Substantia nigra (tissue), 51 donors: ENCODE measurements at places on chromosomes 12 and 14.

- no peak for DNase-seq
These were observed 3.6 kb downstream of the FGD4 start for GRCh38 chr12:32402946-32403345.

DNA sequence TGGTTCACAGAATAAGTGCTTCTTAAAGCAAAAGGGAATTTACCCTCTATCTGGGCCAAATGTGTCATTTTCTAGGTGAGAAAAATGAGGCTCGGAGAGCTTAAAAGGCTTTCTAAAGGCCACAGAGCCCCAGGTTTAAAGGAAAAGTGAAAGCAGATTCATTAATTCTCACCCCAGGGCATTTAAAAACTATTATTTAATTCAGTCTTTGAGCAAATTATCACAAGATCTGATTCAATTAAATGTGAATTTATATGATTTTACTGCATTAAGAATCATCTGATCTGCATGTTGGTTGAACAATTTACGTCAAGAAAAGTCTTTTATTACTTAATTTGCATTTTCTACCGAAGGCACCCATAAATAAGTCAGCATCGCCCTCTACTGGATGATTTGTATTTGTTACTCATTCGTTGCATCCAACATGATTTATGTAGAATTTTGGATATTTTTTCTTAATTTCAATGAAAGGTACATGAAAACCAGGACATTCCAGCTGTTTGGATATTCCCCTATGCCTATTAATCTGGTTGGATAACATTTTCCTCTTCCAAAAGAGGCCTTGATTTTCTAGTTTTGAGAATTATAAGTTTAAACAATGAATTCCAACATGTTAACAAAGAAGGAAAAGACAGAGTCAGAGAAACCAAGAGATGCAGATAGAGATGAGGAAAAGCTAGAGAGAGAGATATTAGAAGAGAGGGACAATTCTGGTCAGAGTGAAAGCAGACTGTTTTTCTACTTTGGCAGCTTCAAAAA lies 19.1 kb upstream of the DHRS7 start:
- DNase-seq: no peak

- no peak for DNase-seq
These were observed 96.5 kb downstream of the UNC79 start for GRCh38 chr14:93527203-93527607.

DNA sequence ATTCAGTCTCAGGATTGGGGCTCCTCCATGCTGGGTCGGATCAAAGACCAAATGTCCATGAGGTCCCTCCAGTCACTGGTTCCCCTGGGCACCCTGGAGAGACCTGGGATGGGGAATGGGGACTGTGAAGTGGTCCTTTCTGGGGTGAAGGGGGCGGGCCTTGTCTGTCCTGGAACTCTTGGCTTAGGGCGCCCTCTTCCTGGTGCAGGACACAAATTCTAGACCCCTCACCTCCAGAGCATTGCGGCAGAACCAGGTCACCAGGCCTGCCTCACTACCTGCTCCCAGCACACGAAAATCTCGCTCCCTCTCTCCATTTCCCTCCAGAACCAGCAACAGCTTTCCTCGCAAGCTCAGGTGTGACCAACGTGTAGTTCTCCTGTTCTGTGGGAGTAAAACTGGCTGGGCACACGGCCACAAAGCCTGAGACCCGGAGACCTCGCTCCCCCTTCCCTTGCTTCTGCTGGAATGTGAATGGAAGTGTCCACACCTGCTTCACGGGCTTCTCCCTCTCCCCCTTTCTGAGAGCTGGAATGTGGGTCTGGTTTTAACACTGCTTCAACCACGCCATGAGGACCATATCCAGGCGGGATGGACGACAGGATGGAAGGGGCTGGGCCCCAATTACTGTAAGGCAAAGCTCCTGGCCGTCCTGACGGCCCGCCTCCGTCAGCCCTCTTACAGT lies 112.7 kb downstream of the SCARB1 start:
- no peak for DNase-seq

DNA sequence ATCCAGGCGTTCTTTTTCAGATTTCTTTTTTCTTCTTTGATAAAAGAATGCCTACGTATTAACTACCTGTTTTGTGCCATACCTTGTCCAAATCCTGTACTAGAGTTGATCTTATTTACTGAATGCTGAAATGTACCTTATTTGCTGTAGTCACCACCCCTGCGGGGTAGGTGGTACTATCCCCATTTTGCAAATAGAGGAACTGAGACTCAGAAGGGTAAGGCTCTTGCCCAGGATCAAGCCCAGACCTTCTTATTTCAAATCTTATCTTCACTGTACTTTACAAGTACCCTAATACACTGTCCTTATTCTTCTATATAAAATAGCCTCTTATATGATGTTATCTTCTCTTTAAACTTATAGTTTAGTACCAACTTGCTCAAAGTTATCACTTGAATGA lies 206.5 kb downstream of the SLC41A2 start:
- no peak for DNase-seq

- DNase-seq: no peak
These were observed 123.6 kb upstream of the NAP1L1 start for GRCh38 chr12:76208129-76208528.

GRCh38 chr12:56186957-56187356 lies 2.3 kb downstream of the SMARCC2 start:
- DNase-seq: no peak

- DNase-seq: no peak
These were observed 129.0 kb downstream of the RFLNA start for GRCh38 chr12:124423761-124424515.

DNA sequence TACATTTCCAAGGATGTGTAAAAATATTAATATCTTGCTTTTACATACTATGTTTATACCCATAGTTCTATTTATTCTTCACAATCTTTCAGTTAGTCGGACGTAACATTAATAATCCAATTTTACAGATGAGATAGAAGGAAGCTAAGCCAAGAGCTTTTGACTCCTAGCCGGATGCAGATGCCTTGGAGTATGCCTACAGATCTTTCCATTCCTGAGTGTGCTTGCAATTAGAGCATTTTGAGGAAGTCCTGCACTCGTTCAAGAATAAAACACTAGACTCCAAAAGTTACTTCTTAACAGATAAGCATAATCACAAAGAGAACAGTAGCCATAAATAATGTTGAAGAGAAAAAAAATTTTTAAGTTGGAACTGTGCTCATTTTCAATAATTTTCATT lies 337.6 kb upstream of the CLEC14A start:
- no peak for DNase-seq

GRCh38 chr14:105903971-105904370 lies 377.6 kb downstream of the TMEM121 start:
- DNase-seq: no peak

DNA sequence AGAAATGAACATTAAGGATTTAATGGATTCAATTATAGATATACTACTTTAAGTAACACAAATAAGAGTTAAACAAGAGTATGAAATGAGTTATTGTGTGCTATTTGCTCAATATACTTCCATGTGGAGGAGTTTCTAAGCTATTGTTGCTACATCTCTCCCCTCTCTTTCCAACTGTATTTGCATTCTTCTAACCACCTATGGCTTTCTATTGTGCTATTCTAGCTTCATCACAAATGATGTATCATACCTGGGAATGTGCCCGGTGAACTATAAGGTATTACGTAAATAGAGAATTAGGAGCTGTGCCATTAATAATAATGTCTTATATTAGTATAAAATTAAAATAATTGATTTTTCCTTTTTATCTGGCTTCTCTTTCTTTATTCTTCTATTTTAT lies 87.1 kb upstream of the PLEKHG7 start:
- DNase-seq: no peak

DNA sequence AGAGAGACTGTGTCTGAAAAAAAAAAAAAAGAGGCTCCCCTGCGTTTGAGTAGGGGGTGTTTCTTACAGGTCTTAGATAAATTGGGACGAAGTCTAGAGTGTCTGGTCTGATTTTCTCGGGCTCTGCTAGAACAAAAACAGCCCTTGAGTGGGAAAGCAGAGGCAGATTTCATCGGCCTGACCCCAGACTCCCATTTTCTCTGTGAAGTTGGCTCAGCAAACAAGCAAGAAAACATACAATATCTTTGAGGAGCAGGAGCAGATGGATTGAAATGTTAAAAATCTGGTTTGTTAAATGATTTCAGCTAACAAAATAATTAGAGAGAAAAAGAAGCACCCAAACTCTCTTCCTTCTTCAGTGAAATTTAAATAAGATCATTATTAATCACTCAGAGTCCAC lies 44.1 kb downstream of the DERA start:
- no peak for DNase-seq

DNA sequence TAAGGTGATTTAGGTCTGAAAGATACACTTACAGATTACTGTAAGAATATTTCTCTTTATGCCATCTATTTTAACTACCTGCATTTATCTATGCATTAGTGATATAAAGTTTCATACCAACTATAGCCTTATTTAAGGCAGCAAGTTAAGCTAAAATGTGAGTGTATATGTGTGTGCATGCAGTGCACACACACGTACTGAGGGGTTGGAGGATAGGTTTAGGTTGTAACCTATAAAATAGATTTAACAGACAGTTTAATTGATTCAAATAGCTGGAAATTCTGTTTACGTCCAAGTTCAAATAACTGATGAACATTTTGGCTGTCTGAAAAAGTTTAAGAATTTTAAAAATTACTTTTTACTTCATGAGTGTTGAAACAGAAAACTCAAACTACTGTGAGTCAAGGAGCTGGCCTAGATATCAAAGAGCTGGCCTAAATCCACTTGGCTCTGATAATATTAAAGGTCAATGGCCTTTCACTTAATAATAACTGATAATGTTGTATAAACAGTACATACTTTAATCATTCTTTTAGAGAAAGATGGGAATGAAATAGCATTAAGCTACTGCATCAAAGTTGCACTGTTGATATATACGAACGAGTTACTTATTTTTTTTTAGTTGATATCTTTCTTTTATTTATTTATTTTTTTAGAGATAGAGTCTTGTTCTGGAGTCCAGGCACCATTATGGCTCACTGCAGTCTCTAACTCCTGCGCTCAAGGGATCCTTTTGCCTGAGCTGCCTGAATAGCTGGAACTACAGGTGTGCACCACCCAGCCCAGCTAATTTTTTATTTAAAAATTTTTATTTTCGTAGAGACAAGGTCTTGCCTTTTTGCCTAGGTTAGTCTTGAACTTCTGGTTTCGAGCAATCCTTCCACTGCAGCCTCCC lies 13.8 kb upstream of the KCNJ8 start:
- DNase-seq: no peak

DNA sequence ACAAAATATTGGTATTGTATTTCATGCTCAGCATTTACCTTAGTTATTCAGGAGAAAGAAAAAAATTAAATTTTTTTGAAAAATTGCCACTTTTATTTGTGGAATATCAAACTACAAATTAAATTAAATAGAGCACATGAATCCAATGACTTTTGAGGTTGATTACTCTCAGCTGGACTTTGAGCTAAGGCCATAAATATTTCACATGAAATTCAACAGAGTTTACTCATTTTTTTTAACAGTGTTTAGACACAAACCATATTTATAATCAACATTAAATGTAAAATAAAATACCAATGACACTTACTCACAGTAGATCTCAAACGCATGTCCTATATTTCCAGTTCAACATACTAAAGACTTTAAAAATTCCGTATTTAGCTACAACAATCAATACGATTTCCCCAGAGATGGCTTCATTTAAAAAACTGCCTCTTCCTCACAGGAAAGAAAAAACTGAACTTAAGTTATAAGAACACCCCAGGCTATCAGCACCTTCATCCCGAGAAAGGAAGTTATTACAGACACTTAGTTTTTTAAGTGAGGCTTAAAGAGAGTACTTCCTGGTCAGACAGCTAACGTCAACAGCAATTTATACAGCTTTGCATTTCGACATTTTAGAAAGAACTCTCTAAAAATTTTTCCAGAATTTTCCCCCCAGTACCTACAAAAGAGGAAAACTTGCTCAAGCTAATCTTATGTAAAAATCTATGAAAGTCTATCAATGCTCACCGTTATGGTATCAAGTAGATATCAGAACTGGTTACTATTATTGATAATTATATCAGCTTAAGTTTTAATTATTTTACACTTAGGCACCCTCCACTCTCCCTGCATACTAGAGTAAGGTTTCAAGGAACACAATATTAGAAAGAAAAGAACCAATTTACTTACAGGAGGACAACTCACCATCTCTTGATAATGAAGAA lies 13.8 kb downstream of the TAOK3 start:
- no peak for DNase-seq

DNA sequence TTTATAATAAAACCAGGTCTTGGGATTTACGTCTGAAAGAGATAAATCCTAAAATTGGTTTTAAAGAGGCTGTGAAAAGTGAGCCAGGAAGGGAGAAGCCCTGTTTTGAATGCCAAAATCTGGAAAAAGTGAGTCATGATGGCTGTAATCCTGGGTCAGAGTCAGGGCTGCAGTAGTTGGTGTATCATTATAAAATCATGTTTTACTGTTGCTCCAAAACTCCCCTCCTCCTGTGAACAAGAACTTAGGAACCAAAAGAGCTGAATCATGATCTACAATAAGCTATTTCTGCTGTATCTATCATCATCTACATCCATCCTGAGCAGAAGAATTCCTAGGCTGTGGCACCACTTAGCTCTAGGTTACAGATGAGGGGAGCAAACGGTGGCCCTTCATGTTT lies 79.3 kb downstream of the LMO3 start:
- no peak for DNase-seq

- no peak for DNase-seq
These were observed 32.7 kb downstream of the MED6 start for GRCh38 chr14:70567791-70568190.

DNA sequence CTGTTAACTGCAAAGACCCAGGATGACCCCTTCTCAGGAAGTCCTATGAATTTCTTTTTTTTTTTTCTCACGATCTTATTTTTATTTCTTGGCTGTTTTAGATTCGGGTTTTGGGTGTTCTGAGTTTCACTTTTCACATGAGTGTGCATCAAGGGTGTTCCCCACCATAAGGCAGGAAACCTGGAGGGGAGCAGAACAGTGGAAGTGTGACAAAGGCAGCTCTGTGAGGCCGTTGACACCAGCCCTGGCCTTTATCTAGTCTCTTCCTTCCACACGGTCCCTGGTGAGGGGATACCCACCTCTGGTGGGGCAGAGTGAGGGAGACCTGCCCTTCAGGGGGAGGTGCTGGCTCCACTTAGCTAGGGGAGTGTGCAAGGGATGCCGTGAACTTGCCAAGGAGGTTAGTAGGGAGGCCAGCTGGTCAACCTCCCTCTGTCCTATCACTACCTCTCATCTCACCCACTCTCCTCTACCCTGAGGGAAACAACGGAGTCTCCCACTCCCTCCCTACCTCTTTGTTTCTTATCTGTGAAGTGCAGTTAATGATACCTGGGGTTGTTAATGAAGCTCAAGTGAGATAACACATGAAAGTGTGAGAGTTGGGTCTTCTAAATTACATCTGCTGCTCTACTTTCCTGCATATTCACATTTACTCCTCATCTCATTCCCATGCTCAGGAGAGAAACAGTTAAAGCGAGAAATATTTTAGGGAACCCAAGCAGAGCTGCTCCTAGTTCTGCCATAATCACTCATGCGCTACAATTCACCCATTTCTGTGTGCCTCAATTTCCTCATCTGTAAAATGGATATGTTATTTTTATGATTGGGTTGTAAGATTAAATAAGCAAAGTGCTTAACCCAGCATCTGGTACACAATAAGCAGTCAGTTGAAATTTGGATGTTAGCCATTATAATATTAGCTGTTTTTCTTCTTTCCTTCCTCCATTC lies 4.4 kb upstream of the GALNT6 start:
- no peak for DNase-seq

- no peak for DNase-seq
These were observed 19.7 kb upstream of the NR1H4 start for GRCh38 chr12:100453951-100454350.
